GM20000 (cell line): ENCODE measurements at places on chromosomes 1 and 21.
A peak's percentile ranks its signal among the peaks of the same experiment; 100 is the strongest.

GRCh38 chr1:185096531-185096930 lies 51.2 kb downstream of the RNF2 start:
- no peak for DNase-seq

DNA sequence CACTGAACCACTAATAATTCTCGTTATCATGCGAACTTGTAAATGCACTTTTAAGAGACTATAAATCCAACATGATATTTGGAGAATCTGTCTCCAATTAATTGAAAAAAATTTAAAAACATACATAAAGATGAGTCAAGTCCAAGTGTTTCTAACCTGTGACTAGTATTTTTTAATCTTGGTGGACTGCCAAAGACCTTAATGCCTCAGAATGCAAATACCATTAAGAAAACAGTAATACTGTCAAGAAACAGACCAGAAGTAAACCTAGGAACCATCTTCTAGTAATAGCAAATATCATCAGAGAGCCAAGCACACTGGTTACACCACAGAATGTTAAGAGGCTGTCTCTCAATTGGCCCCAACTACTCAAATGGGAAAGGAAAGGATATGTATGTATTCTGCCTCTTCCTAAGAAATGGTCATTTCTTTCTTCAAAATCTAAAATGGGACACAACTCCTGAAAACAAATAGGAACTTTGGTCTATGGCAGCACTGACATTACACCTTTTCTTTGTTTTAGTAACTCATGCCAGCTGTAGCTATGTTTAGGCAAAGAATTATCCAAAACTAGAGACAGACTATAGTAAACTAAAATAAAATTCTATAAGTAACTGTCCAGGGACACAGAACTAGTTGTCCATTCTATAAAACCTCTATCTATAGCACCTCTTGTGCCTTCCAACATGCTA lies 15.8 kb downstream of the SCYL3 start:
- no peak for DNase-seq

DNA sequence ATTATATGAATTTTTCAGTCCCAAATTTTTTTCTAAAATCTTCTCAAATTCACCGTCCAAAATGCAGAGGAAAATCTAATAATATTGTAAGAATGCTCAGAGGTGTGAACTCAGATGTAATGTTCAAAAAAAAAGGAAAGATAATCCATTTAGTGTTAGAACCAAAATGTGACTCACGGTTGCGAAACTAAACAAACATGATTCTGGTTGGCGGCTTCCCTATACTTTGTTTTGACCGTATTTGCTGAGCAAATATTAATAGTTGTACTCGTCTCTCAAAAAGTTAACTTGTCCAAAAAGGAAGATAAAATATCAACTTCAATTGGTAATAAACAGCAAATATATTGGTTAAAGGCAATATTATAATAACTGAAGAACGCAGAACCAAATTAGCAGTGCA lies 34.4 kb downstream of the ZSWIM5 start:
- DNase-seq: no peak

GRCh38 chr1:85549244-85549643 lies 31.3 kb upstream of the CCN1 start:
- DNase-seq: no peak

DNA sequence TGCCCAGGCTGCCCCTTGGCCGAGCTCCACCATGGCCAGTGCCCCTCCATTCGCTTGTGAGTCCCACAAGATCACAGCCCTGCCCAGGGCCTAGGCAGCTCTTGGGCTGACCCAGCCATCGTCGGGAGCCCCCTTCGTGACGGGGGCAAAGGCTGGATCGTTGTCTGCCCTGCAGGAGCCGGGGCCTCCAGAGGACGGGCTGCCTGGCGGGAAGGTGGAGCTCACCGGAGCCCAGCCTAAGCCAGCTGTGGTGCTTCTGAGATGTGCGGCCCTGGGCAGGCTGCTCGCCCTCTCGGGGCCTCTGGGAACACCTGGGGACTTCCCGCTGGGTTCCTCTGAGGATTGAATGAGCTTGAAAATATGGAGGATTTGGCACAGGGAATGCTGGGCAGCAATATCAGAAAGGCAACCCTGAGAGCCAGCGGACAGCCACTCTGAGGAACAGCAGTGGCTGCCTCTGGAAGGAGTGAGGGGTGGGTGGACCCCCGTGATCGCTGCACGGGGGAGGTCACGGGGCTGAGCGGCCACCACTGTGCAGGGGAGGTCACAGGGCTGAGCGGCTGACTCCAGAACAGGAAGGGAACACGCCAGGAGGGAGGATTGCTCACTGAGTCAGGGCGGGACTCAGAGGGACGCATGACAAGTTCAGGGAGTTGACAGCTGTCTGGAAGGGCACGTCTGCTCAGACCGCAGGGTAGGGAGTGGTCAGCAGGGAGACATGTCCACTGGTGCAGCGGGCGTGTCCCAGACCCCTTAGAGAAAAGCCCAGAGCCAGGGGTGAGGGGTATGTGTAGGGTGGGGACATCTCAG lies 19.3 kb downstream of the TP73 start:
- DNase-seq: no peak

- no peak for DNase-seq
Observed at GRCh38 chr1:197435224-197435623, 167.2 kb downstream of the CRB1 start.

- DNase-seq: no peak
Observed at GRCh38 chr1:209160230-209160629, 423.3 kb upstream of the CAMK1G start.

DNA sequence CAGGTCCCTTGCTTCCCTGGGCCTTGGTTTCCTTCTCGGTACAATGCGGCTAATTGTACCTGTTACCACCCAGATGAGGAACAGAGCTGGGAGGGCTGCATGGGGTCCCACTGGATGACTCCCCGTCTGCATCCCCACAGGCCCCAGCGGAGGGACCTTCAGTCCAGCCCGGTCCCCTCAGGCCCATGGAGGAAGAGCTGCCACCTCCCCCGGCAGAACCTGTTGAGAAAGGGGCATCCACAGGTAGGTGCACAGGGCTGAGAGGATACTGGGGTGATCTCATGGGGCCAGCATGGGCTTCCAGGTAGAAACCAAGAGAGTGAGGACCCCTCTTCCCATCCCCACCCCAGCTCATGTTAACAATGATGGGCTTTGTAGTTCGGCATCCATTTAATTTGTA lies 9.8 kb downstream of the FBLIM1 start:
- no peak for DNase-seq

- peak; percentile 73 for DNase-seq
Observed at GRCh38 chr1:25030674-25031589, 100.9 kb upstream of the RUNX3 start.

GRCh38 chr1:46983166-46983829 lies 40.2 kb upstream of the CYP4X1 start:
- DNase-seq: no peak

GRCh38 chr1:95126846-95127245 lies 9.7 kb downstream of the TLCD4 start:
- DNase-seq: no peak

DNA sequence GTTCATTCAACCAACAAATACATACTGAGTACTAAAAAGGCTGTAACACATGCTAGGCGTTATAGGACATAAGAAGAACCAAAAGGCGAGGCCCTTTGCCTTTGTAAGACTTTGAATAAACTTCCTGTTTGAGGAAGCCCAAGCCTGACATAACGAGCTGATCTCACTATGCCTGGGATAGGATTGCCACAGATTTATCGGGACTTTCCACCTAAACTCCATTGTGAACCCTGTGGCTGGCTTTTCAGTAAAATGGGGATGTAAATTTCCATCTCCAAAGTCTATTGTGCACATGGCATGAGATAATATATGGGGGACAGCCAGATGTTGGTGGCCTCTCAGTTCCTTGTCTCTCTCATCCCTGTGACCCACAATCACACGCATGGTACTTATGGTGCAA lies 41.9 kb downstream of the LMO4 start:
- no peak for DNase-seq

DNA sequence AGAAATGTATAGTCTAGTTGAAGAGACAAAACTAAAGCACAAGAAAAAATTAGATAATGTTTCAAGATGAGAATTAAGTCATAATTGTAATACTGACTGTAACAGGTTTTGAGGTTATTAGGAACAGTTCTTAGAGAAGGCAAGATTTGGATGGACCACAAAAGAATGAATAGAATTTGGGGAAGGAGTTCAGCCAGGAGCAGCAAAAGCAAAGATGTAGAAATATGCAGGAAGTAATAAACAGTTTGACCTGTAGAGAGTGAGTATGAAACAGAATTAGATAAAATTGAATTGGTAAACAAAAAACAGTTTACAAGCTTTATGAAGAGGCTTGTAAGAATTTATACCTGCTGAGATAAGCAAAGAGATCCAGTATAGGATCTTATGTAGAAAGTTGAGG lies 16.3 kb downstream of the VPS45 start:
- no peak for DNase-seq

DNA sequence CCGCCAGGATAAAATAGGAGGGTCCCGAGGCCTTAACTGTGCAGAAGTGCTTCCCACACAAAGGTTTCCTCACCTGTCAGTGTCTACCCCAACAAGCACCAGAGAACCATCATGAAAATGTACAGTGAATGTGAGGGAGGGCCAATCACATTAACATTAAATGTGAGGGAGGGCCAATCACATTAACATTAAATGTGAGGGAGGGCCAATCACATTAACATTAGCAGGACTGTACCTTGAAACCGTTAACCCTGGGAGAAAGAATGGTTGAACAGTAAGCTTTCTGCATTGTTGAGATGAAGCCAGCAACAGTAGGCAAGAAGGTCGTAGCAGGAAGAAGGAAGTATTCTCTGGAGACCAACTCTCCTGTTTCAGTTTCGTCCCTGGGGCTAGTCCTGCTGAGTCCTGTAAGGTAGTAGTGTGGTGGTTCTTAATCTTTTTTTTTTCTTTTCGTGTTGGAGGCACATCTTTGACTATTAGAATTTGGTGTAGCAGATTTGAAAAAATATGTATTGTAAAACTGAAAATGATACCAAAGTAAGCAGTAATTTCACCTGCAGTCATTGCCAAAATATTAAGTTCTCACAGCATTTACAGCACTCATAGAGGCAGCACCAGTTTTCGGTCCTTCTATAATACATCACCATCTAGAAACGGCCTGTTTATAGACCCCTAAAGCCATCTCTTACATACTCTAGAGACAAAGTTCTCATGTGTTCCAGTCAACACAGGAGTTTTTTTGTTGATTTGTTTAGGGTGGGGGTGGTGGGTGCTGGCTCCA lies 98.6 kb upstream of the PPP2R5A start:
- peak; percentile 80 for DNase-seq

- no peak for DNase-seq
Observed at GRCh38 chr1:53549287-53549686, 90.1 kb downstream of the DMRTB1 start.

DNA sequence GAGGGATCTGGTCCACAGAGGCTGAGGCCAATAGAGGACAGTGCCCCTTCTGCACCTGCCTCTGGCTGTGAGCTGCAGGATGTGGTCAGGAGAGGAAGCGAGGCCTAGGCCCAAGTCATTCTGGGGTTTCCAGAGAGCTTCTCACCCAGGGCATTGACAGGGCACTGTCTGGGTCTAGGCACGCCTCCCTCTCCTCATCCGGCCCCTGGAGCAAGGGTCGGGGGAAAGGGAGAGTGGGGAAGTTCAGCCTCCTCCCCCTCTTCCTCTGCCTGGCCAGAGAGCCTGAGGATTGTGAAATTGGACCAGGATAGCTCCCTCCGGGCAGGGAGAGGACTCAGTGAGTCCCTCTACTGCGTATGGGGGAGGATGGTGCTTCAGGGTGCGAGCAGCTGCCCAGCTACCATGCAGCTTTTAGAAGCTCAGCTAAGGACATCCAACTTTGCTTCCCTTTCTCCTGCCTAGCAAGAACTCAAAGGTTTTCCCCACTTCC lies 6.3 kb upstream of the INAVA start:
- peak; percentile 87 for DNase-seq

- no peak for DNase-seq
Observed at GRCh38 chr1:37404711-37405110, 69.7 kb upstream of the ZC3H12A start.

- DNase-seq: no peak
Observed at GRCh38 chr21:14321042-14321441, 61.9 kb downstream of the HSPA13 start.

GRCh38 chr1:178646821-178647220 lies 78.2 kb upstream of the RALGPS2 start:
- DNase-seq: no peak

GRCh38 chr1:203593723-203594122 lies 32.9 kb upstream of the ATP2B4 start:
- peak; percentile 25 for DNase-seq

- DNase-seq: no peak
Observed at GRCh38 chr1:27074175-27074780, 61.6 kb upstream of the TENT5B start.

GRCh38 chr1:24536391-24536840 lies 19.5 kb upstream of the NCMAP start:
- DNase-seq: peak; percentile 54

GRCh38 chr1:6917067-6917466 lies 131.8 kb downstream of the CAMTA1 start:
- DNase-seq: no peak

GRCh38 chr1:96364576-96364975 lies 357.0 kb upstream of the PTBP2 start:
- DNase-seq: no peak

GRCh38 chr1:161069731-161070270 lies at the start of gene ARHGAP30:
Gene ARHGAP30, minus strand, starts transcription at chr1:161069891. Its CDS starts 267 bp downstream, at chr1:161069624.
- peak; percentile 95 for DNase-seq

DNA sequence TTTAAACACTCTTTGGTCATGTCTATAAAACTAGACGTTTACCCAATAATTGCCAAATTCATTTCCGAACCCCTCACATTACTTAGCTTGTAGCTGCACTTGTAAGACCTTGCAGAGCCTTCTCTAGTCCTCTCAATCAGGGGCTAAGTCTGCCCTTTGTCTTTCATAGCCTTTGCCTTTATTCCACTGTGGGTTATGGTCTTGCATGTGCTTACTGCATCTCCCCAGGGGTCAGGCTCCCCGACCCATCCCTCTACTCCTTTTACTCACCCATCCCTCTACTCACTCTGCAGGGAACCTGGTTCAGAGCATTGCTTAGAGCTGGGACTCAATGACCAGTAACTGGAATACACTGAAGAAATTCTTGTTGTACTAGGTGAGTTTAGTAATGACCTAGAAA lies 235.4 kb downstream of the PCP4 start:
- DNase-seq: no peak

DNA sequence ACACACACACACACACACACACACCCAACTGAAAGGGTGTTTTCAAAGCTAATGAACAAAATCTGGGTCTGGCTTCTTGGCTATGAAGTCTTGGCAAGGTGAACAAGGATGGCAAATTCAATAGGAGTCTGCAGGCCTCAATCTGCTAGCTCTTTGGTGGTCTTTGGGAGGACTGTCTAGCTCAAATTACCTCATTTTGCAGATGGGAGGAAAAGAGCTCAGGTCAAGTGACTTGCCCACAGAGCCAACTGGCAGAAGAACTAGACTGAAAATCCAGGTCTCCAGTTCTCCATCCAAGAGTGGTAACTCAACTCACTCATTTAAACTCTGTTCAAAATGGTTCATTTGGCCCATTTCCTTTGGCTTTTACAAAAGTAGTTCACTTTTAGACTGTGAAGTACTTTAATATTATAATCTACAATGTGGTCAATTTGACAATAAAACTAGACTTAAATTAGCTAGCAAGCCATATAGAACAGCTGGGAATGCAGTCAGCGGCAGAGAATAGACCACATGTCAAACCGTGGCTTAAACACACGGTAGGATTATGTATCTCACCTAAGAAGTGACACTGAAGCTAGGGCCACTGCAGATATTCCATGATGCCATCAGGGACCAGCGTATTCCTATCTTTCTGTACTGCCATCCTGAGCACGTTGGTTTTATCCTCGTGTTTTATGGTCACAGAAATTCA lies 112.9 kb downstream of the APP start:
- DNase-seq: no peak

GRCh38 chr1:183914276-183914675 lies 109.4 kb downstream of the RGL1 start:
- DNase-seq: no peak

- no peak for DNase-seq
Observed at GRCh38 chr1:152410028-152410427, 4.0 kb downstream of the CRNN start.
